ENCODE measurements at places on chromosomes 3 and 15.

GRCh38 chr15:36809380-36809779 lies 230.0 kb downstream of the CDIN1 start:
- no peak for DNase-seq

GRCh38 chr3:128683957-128684356 lies 33.3 kb upstream of the RPN1 start:
- DNase-seq, result no peak

DNA sequence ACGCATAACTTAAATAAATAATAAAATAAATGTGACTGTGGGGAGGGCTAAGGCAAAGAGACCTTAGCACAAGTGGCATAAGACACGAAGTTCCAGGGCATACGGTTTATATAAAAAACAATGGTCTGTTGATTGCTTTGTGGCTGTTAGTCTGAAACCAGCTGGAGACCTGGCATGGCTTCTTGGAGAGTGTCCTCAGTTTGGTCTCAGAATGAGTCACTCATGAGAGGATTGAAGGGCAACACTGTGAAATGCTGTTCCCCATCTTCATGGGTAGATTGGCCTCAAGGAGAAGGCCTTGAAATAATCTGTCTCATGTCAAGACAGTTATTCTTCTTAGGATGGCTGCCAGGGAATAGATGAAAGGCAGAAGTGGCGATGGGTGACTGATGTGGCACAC lies 62.2 kb downstream of the SOX2 start:
- DNase-seq, result no peak

DNA sequence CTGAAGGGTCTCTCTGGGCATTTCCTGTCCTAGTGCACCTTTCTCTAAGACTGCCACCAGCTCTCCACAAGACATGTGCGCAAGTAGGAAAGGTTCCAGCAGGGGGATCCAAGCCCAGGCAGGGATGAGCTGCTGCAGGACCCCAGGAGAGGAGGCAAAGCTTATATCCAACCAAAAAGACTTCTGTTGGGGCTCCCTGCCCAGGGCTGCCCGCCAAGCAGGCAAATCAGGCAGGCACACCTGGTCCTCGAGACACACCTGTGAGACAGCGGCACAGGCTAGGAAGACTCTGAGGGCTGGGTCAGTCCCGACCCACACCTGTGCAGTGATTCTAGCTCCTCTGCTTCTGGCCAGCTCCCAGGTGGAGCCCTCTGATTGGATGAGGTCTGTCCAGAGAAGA lies 80.6 kb downstream of the MYLK start:
- no peak for DNase-seq

Measured in activated naive CD8-positive, alpha-beta T cell treated with anti-CD3 and anti-CD28 coated beads, Interleukin-2, amount 50 U/mL, for 24 hours (primary cell).